ENCODE measurements at places on chromosomes 7 and 10.
A peak's percentile ranks its signal among the peaks of the same experiment; 100 is the strongest.

- no peak for DNase-seq
Measured at GRCh38 chr7:19830604-19831003, 57.2 kb upstream of the TMEM196 start.

- DNase-seq, result peak; percentile 91
Measured at GRCh38 chr7:70614237-70615045, 517.5 kb upstream of the GALNT17 start.

DNA sequence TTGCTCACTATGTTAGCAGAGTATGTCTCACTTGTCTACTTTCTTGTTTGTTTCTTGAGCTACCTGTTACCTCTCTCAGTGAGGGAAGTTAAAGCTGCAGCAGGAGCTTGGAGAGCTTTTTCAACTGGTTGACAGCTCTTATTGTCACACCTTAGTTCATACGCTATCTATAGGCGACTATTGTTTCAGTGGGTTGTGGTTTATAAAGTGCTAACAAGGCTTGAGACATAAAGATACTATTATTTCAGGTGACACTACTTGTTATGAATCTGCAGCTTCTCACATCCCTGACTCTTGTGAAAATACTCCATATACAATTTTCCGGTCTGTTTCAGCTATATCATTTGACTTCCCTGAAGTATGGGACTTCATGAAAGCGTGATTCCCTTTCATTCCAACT is 167.4 kb downstream of the CSTF2T start:
- DNase-seq, result no peak

DNA sequence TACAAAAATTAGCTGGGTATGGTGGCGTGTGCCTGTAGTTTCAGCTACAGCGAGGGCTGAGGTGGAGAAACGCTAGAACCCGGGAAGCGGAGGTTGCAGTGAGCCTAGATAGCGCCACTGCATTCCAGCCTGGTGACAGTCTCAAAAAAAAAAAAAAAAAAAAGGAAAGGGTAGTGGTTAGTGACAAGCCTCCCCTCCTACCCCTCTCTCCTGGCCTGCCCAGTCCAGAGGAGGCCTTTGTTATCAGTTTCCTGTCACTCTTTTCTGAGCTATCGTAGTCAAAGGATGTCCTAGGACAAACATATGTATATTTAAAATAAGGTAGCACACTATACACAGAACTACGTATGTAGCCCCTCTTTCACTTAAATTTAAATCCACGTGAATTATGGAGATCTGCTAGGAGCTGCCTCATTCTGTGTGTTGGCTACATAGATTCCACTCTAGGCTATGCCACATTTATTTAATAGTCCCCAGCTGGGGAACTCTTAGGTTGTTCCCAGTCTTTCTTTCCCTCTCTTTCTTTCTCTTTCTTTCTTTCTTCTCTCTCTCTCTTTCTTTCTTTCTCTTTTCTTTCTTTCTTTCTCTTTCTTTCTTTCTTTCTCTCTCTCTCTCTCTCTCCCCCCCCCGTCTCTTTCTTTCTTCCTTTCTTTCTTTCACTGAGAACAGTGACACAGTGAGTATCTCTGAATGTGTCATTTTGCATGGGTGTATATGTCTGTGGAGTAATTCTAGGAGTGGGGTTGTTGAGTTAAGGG is 3.9 kb downstream of the TSPAN15 start:
- DNase-seq, result no peak

GRCh38 chr7:117076426-117076943 is 123.2 kb downstream of the ST7 start:
- no peak for DNase-seq

DNA sequence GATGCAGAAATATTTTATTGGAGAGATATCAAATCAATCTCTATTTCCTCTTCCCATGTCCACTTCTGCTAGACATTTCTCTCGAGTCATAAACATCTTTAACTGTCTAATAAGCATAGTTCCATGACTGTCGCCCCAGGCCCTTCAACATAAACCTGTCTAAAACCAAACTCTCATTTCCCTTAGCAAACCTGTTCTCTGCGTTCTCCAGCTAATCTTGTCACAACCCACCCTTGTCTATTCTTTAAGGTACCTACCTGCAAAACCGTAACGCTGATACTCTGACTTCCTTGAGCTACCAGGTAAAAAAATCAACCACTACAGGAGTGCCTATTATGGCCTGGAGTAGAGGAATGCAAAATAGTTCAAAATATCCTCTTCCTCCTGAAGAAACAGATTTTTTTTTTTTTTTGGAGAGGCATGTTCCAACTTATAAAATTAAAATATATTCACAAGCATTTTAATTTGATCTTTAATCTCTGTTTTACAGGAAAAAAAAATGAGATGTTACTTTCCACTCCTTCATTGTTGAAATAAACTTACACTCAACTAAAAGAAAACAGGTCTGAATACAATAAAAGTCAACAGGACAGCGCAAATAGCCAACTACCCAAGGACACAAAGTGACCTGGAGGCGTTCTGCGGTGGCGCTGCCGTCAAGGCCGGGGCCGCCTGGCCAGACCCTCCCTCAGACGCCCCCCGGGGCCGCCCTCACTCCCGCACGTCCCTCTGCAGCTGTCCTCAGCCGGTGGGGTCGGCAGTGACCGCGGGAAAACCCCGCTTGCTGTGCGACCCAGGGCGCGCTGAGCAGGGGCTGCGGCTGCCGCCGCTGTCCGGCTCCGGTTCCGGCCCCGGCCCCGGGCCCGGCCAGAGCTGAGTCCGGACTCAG is 765 bp downstream of the SLC25A40 start:
- DNase-seq, result no peak

GRCh38 chr7:142385491-142386340 is 127.9 kb upstream of the PRSS58 start:
- peak; percentile 54 for DNase-seq

DNA sequence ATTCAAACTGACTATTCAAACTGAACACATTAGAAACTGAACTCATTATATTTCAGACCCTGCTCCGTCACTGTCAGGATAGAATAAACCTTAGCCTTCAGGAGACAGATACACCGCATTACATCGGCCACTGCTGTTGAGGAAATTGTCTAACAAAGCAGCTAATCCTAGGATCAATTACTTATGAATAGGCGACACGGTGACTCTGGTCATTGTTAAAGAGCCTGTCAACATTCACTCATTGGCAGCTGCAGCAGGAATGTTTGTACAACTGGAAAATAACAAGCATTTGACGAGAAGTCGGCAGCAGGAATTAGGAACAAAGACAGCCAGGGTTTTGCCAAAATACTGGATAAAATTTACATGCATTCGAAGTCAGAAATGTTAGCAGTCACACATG is 112.0 kb upstream of the MKX start:
- no peak for DNase-seq

GRCh38 chr7:107446988-107447387 is 22.9 kb upstream of the GPR22 start:
- DNase-seq, result no peak

- DNase-seq, result no peak
Measured at GRCh38 chr10:12829831-12830390, 171.6 kb downstream of the CCDC3 start.

DNA sequence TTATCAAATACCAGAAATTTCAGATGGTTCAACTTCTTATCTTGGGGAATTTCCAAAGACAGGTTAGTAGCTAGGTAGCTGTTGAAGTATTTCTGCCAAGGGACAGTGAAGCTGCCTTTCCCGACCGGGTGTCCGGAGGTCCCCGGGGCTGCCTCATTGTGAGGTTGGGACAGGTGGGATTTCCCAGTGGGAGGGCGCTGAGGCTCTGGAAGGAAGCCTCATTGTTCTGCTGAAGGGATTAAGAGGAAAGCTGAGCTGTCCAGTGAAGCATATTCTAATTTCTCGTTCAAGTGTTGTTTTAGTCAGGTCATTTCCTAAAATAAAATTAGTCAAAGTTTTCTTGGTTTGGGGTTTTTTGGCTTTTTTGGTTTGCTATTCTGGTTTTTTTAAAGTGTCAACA is 244.2 kb downstream of the MGMT start:
- no peak for DNase-seq

- no peak for DNase-seq
Measured at GRCh38 chr7:596819-597182, 77.2 kb upstream of the PDGFA start.

All from femur (tissue), 1 donor.